AG20443 (cell line): ENCODE measurements at places on chromosomes 3 and 15.

- no peak for DNase-seq
These were observed 27.7 kb downstream of the PTH1R start for GRCh38 chr3:46905213-46905560.

DNA sequence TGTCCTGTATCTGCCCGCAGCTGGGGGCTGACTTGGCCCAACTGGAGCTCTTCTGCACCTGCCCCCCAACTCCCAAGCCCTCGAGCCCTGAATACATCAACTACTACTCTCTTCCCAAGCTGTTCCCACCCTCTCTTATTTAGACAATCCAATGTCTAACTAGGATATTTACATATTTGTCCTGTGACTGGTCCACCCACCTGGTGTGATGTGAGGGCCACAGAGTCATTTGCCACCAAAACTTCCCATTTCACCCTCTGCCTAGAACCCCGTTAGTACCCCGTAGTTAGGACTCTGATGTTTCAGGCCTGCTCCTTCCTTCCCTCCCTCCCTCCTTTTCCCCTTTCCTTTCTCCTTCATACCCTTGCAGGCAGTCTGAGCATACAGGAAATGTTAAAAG, 6.4 kb downstream of the CPLX3 start:
- DNase-seq, result no peak

GRCh38 chr3:122458992-122459391, 43.1 kb upstream of the WDR5B start:
- peak; percentile 39 for DNase-seq

GRCh38 chr3:192011137-192011536, 550.2 kb downstream of the PYDC2 start:
- no peak for DNase-seq

- no peak for DNase-seq
These were observed 11.7 kb downstream of the LRRFIP2 start for GRCh38 chr3:37162501-37163245.

DNA sequence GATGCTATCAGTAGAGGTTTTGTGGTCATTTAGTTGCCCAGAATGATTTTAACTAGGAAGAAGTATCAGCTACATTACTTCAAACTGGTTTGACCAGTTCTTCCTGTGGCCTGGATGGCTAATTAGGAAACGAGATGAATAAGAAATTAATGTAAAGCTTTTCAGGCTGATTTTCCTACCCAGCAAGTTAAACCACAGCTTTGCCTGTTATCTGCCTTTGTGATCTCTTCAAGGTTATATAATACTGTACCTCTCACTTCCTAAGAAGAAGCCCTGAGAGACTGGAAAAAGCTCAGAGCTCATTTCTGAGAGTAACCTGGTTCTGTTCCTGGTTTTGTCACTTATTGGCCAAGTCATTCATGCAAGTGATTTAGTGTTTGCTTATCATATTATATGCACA, 782.2 kb upstream of the GOLIM4 start:
- DNase-seq, result no peak

GRCh38 chr3:130850044-130850797, 43.7 kb upstream of the ATP2C1 start:
- peak; percentile 30 for DNase-seq

GRCh38 chr3:129261894-129262293, 12.5 kb downstream of the COPG1 start:
- DNase-seq, result no peak
